ENCODE measurements at places on chromosomes 1 and 21.

- DNase-seq = no peak
Measured at GRCh38 chr1:27999055-27999454, 39.3 kb downstream of the XKR8 start.

- no peak for DNase-seq
Measured at GRCh38 chr1:44453798-44454349, 48.8 kb downstream of the RNF220 start.

GRCh38 chr1:65119951-65120350 lies 28.1 kb upstream of the AK4 start:
- DNase-seq = no peak

- no peak for DNase-seq
Measured at GRCh38 chr1:32431736-32432400, 33.0 kb upstream of the ZBTB8B start.

DNA sequence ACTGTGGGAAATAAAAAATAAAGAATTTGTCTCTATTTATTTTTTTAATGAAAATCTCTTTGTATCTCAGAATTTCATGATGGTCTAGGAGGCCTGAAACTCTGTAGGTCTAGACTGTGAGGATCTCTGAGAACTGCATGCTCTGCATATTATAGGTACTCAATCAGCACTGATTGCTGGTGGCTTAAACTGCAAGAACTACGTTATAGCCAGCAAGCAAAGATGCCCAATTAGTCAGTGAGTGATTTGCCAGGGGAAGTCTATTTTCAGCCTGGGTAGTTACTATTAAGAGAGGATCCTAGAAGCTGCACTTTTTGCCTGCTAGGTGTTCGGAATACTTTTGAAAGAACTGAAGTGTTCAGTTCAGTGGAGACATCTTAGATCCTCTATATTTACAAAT lies 87.4 kb downstream of the GPR52 start:
- DNase-seq = no peak

DNA sequence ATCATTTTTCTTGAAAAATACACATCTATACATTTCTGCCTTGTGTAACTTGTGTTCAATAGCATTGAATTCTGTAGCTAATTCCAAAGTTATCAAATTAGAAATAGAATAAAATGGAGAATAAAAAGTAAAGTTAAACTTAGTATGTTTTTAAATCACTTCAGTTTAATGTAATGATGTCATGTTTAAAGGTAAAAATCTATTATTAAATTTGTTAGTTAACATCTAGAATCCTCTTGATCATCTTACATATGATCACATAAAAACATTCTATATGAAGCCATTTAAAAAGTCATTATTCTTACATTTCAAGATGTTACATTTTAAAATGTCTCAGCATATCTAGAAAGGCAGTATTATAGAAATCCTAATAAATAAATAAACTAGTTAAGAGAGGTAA lies 1163.2 kb downstream of the PLA2G4A start:
- no peak for DNase-seq

DNA sequence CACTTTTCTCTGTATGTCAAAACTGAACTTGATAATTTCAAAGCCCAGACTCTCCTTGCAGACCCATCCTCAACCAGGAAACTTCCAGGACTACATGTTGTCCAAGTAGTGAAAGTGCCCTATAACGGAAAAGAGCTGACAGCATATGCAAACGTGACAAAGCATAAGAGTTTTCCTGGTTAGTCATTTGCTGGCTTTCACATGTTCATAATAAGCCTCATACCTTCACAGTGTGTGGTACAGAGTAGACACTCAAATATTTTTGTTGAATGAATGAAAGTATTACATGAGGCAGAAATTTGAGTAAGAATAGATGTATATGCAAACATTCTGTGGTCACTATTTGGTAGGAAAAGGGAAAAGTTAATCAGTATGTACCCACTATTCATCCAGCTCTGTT lies 473.3 kb downstream of the MRPL39 start:
- no peak for DNase-seq

DNA sequence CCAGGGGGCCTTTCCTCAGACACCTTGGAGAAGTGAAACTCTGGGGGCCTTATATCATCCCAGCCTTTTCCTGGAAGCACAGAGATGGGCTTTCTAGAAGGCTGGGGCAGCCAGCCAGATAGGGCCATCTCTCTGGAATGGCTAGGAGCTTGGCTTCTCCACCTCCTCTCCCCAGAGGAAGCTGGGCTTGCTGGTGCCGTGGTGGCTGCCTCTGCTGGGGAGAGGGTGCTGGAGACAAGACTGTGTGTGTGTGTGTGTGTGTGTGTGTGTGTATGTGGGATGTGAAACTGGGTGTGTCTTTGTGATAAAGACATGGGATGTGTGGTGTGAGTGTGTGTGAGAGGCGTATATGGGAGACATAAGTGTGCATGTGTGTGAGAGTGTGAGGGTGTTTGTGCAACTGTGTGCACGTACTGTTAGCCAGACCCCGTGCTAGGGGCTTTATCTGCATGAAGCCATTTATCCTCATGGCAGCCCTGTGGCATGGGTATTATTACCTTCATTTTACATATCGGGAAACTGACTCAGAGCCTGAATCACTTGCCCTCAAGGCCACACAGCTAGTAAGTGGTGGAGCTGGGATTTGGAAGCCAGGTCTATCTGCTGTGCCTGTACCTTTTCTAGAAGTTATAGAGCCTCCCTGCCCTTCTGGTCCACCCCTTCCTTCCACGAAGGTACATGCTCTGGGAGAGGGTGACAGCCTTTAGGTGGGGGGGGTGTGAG lies 44.2 kb downstream of the PTPRU start:
- DNase-seq = no peak

DNA sequence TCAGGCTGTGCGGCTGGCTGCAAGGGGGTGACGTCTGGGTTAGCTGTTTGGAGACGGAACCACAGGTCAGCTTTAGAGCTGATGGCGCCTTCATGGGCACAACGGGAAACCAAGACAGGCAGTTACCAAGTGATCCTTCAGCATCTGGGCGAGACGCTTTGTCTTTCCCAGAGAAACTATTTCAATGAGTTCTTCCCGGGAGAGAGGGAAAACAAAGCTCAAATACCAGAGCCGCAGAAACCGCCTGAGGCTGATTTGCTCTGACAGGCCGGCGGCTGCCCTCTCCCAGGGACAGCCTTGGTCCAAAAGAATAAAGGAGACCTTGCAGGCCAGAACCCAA lies 76.5 kb downstream of the CD58 start:
- DNase-seq = no peak

- no peak for DNase-seq
Measured at GRCh38 chr1:201877877-201878401, 10.8 kb upstream of the SHISA4 start.

GRCh38 chr1:36739703-36740289 lies 257.1 kb upstream of the CSF3R start:
- no peak for DNase-seq

GRCh38 chr1:16167331-16168143 lies 11.7 kb upstream of the EPHA2 start:
- peak; percentile 74 for DNase-seq

GRCh38 chr21:36704958-36705678 lies 6.2 kb downstream of the SIM2 start:
- no peak for DNase-seq
